Thymus (tissue), 14 donors: ENCODE measurements at places on chromosomes 1 and 21. TPM values are rescaled to one million over a fixed set of nuclear protein-coding genes. Genes with fewer than 3 reads are reported as not detected.

- no peaks in the 10 kb centered on the region for H3K36me3 ChIP-seq
- H3K4me1 ChIP-seq, result peaks cover 40% of the 10 kb centered on the region
- DNase-seq, result no peak
- no peaks in the 10 kb centered on the region for H3K27me3 ChIP-seq
Measured at GRCh38 chr1:211735208-211736170, 60.1 kb upstream of the NEK2 start.

The B3GALT5 gene
- 0.80 TPM for polyA plus RNA-seq

The FBXO2 gene
- polyA plus RNA-seq, result 46.2 TPM

DNA sequence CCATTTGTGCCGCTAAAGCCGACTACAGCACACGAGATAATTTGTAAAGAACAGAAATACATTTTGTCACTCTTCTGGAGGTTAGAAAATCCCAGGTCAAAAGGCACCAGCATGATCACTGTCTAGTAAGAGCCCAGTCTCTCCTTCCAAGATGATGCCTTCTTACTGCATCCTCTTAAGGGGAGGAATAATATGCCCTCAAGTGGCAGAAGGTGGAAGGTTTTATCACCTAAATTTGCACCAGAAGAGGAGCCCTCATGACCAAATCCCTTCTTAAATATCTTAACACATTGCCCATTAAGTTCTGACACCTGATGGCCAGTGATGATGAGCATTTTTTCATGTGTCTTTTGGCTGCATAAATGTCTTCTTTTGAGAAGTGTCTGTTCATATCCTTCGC lies 326.7 kb upstream of the RGS18 start:
- no peaks in the 10 kb centered on the region for H3K27me3 ChIP-seq
- H3K36me3 ChIP-seq, result no peaks in the 10 kb centered on the region
- no peaks in the 10 kb centered on the region for H3K4me1 ChIP-seq
- DNase-seq, result no peak
- no peak overlapping the region for H3K27ac ChIP-seq
- no peak overlapping the region for H3K4me3 ChIP-seq

DNA sequence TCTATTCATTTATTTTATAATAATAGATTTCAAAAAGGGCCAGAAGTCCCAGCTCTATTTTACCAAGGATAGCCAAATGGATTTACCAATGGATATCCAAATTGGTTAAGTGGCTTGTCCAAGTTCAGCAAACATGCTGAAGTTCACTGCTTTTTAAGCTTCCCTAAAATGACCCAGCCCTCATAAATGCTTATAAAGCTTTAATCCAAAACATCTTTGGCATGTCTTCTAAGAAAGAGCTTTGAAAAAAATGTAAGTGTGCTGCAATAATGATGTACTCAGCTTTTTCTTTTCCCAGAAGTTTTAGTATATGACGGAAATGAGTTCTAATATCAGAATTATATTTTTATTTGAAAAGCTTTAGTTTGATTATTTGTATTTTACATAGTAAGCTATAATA lies 451.5 kb upstream of the ADAMTS5 start:
- no peaks in the 10 kb centered on the region for H3K27me3 ChIP-seq
- no peak overlapping the region for H3K4me3 ChIP-seq
- no peaks in the 10 kb centered on the region for H3K4me1 ChIP-seq
- no peak for DNase-seq

GRCh38 chr1:220786337-220787068 lies at the start of gene MTARC1:
MTARC1 (plus strand) TSS chr1:220786913; CDS start chr1:220786945, 32 bp downstream.
- peaks cover 4% of the 10 kb centered on the region for H3K4me1 ChIP-seq
- DNase-seq, result no peak
- H3K27ac ChIP-seq, result no peak within 1 kb of the TSS
- peak within 1 kb of the TSS; percentile 30 for H3K4me3 ChIP-seq
- peaks cover 34% of the 10 kb centered on the region for H3K27me3 ChIP-seq
- H3K36me3 ChIP-seq, result no peaks in the 10 kb centered on the region

- peaks cover 5% of the 10 kb centered on the region for H3K4me1 ChIP-seq
- no peak for DNase-seq
- H3K4me3 ChIP-seq, result no peak overlapping the region
- no peaks in the 10 kb centered on the region for H3K36me3 ChIP-seq
- no peaks in the 10 kb centered on the region for H3K27me3 ChIP-seq
- H3K27ac ChIP-seq, result no peak overlapping the region
Measured at GRCh38 chr1:212926372-212926771, 24.0 kb upstream of the VASH2 start.

The DNAJC28 gene
- polyA plus RNA-seq, result 3.9 TPM

- H3K27me3 ChIP-seq, result no peaks in the 10 kb centered on the region
- H3K36me3 ChIP-seq, result no peaks in the 10 kb centered on the region
- H3K27ac ChIP-seq, result no peak overlapping the region
- no peak overlapping the region for H3K4me3 ChIP-seq
- peaks cover 14% of the 10 kb centered on the region for H3K4me1 ChIP-seq
Measured at GRCh38 chr1:2639607-2640521, 7.0 kb upstream of the MMEL1 start.

The TMEM51 gene
- 9.7 TPM for polyA plus RNA-seq

The NAV1 gene
- 3.4 TPM for polyA plus RNA-seq

The FYB2 gene
- 34.4 TPM for polyA plus RNA-seq

The SMIM1 gene
- polyA plus RNA-seq, result 7.0 TPM

The ADGRL4 gene
- 12.3 TPM for polyA plus RNA-seq

DNA sequence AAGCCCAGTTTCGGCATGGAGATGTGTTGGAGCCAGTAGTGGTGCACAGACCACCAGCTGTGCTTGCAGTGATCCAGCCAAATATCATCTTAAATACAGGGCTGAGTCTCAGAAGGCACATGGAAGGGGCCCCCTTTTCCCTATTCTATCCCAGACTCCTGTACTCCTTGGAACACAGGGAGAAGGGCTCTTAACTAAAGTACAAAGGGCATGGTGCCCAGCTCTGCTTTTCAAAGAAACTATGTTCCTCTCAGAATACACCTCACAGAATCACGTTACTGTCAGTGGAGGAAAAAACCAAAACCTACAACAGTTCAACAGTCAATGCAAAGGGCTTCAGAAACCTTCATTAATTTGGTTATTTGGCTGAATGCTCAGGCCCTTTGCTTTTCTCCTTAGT lies 180.6 kb upstream of the C1orf105 start:
- DNase-seq, result no peak
- no peaks in the 10 kb centered on the region for H3K4me1 ChIP-seq
- no peak overlapping the region for H3K4me3 ChIP-seq
- H3K36me3 ChIP-seq, result no peaks in the 10 kb centered on the region
- H3K27ac ChIP-seq, result no peak overlapping the region

DNA sequence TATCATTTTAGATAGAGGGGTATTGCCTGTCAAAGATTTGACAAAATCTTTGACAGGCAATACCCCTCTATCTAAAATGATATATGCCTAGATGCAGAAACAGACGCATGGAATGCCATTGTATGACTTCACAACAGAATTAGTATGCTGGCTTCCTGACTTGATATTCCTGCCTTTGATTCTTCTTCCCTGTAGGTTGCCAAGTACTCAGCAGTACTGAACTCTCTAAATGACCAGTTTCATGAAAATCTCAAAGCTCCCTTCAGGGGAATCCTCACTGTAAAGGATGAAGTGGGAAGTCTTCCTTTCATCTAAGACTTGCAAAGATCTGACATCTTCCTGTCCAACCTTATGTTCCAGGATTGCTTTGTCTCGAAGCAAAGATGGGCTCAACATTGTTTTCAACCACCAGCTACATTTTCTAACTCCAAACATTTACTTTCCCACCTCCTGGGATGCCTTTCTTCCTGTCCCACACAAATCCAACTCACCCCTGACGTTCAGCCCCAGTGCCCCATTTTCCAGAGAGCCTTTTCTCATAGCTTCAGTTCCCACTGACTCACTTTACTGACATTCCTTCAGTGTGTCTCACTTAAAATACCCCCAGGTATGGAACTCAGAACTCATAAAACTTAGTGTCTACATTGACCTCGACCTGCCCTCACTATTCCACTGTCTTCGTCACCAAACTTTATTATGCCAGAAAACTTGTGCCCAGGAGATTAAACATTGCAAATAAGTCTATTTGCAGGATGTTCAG lies 67.3 kb upstream of the KCNJ6 start:
- no peaks in the 10 kb centered on the region for H3K4me1 ChIP-seq
- no peak overlapping the region for H3K4me3 ChIP-seq
- no peaks in the 10 kb centered on the region for H3K27me3 ChIP-seq
- no peaks in the 10 kb centered on the region for H3K36me3 ChIP-seq
- H3K27ac ChIP-seq, result no peak overlapping the region
- no peak for DNase-seq

DNA sequence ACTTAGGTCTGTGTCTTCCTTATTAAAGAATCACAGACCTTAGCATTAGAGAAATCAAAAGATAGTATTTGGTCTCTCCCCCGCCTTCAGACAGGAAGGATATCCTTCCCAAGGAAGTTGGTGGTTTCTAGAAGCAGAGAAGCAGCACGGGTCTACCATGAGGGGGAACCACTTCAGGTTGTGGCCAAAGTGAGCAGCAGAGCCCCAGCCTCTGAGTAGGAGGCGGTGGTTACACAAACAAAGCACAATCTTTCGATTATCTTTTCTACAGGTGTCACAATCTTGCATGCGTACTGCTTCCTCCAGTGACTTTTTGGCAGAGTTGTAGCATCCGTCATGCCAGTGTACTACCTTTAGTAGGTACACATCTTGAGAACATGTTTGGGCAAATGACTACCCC lies 8.8 kb downstream of the PGLYRP4 start:
- no peaks in the 10 kb centered on the region for H3K36me3 ChIP-seq
- H3K27me3 ChIP-seq, result no peaks in the 10 kb centered on the region
- peaks cover 24% of the 10 kb centered on the region for H3K4me1 ChIP-seq
- no peak for DNase-seq

The RBP7 gene
- polyA plus RNA-seq, result 91.0 TPM

The HRNR gene
- polyA plus RNA-seq, result 0.14 TPM

DNA sequence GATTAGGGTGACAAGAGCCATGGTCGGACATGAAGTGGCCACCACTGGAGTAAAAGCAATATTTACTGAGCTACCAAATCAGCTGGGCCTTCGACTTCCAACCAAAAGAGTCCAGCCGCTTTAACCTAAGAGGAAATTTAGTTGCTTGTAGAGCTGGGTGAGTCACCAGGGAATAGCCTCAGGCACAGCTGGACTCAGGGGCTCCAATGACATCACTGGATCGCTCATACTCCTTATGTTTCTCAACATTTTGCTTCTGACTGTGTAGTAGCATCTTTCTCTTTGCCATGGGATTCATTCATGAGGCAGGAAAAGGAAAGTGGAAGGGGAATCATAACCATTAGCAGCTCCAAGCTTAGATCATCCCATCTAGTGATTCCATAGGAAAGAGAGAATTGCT lies 664.4 kb downstream of the MATN1 start:
- H3K4me3 ChIP-seq, result no peak overlapping the region
- no peak overlapping the region for H3K27ac ChIP-seq
- H3K36me3 ChIP-seq, result no peaks in the 10 kb centered on the region
- DNase-seq, result no peak
- no peaks in the 10 kb centered on the region for H3K27me3 ChIP-seq

- H3K4me3 ChIP-seq, result no peak overlapping the region
- H3K27me3 ChIP-seq, result no peaks in the 10 kb centered on the region
- no peaks in the 10 kb centered on the region for H3K36me3 ChIP-seq
- no peak for DNase-seq
- H3K4me1 ChIP-seq, result no peaks in the 10 kb centered on the region
- H3K27ac ChIP-seq, result no peak overlapping the region
Measured at GRCh38 chr1:35044431-35044830, 12.7 kb upstream of the ZMYM6 start.

The CYP4Z1 gene
- polyA plus RNA-seq, result 1.7 TPM

DNA sequence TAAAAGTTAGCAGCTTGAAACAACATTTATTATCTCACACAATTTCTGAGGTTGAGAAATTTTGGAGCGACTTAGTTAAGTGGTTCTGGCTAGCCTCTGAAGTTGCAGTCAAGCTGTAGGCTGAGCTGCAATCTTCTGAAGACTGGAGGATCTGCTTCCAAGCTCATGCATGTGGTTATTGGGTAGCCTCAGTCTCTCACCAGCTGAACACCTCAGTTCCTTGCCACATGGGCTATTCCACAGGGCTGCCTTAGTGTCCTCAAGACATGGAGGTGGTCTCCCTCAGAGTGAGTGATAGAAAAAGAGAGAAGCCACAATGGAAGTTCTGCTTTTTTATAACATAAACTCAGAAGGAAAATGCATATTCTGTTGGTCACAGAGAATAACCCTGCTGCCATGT lies 92.0 kb upstream of the CAMK1G start:
- H3K4me3 ChIP-seq, result no peak overlapping the region
- no peaks in the 10 kb centered on the region for H3K27me3 ChIP-seq
- no peak overlapping the region for H3K27ac ChIP-seq
- no peak for DNase-seq

DNA sequence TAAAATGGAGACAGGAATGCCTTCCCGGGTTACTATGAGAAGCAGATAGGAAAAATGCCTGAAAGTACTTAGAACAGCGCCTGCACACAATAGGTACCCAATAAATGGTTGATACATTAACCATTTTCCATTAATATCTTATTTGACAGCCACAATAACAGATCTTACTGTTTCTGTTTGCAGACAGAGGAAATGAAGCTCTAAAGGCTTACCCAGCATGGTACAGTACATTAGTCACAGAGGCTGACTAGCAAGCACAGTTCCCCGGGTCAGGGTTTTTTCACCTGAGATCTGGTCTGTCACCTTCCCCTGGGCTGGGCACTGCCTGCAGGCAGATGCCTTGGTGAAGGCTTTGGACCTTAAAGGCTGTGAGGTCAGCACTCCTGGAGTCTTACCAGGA lies 2.9 kb downstream of the TRIM63 start:
- no peak overlapping the region for H3K27ac ChIP-seq
- DNase-seq, result no peak
- H3K4me3 ChIP-seq, result no peak overlapping the region
- no peaks in the 10 kb centered on the region for H3K36me3 ChIP-seq
- no peaks in the 10 kb centered on the region for H3K4me1 ChIP-seq
- H3K27me3 ChIP-seq, result peaks cover 41% of the 10 kb centered on the region

The OR10T2 gene
- 0.02 TPM for polyA plus RNA-seq

DNA sequence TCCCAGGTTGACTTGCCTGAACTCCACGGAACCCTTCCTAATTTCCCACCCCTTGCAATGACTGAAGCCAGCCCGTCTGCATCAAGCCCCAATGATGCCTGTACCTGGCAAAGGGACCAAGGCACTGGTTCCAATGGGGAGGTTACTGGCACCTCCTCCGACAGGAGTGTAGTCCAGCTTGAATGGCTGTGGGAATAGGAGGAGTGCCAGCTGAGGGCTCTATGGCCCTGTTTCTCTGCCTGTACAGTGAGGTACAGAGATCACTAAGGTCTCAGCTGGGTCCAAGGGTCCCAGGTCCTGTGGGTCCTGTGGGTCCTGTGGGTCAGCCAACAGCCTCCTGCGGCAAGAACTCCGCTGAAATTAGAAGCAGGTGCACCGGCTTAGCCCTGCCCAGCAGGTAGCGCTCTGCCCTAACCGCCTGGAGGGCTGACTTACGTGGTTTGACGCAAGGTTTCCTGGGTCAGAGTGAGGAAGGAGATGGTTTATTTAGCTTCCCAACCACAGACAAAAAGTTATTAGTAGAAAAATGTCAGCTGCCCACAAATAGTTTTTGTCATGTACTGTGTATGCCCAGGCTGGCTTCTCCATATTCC lies 9.9 kb upstream of the SPRR4 start:
- no peaks in the 10 kb centered on the region for H3K36me3 ChIP-seq
- no peak overlapping the region for H3K27ac ChIP-seq
- no peaks in the 10 kb centered on the region for H3K27me3 ChIP-seq
- H3K4me1 ChIP-seq, result no peaks in the 10 kb centered on the region
- H3K4me3 ChIP-seq, result no peak overlapping the region

The ATP1A4 gene
- 0.62 TPM for polyA plus RNA-seq

The ATAD3C gene
- polyA plus RNA-seq, result 2.8 TPM

- no peaks in the 10 kb centered on the region for H3K4me1 ChIP-seq
- H3K4me3 ChIP-seq, result no peak overlapping the region
- H3K36me3 ChIP-seq, result peaks cover 3% of the 10 kb centered on the region
- peak overlapping the region; percentile 55 for H3K27ac ChIP-seq
- DNase-seq, result no peak
Measured at GRCh38 chr1:88984569-88984968, 7.9 kb downstream of the KYAT3 start.
